ENCODE measurements at places on chromosomes 1 and 21. TPM values are rescaled to one million over a fixed set of nuclear protein-coding genes. Genes with fewer than 3 reads are reported as not detected.

Gene CA6
- total RNA-seq = 4.8 TPM

Gene ATP5PF
- 131 TPM for total RNA-seq

Gene FUBP1
- 222 TPM for total RNA-seq

DNA sequence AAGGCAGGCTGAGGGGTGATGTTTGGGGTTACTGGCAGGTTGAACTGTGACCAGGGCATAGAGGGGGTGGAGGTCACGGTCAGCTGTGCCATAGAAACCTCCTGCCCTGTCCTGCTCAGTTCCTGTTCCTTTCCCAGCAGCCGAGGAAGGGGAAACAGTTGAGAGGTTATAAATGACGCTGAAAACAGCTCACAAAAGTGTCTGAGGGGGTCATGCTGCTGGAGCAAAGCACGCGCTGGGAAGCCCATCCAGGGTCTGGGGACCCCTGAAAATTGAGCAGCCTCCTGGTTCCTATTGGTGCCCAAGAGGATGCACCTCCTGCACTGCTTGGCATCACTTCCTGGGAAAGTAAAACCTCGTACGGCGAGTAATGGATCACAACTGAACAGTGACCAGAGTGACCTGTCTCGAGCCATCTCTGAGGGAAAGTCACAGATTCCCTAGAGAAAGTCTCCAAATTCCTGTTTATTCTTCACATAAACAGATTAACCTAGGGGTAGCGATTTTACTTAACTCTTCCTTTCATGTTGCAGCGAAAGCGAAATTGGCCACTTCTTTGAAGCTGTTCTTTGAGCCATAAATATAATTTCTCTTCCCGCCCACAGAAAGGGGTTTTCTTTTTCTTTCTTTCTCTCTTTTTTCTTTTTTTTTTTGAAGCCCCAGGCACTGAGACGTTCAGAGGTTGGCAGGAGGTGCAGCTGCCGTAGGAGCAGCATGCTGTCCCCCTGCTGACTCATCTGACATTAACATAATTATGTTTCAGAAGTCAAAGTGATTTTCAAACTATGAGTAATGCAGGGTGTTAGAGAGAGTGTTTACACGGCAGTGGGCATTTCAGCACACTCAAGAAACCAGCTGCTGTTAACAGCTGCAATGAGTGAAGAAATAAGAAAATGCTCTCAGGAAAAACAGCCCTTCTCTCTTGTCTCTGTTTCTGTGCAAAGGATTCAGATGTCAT lies 41.8 kb upstream of the ATF3 start:
- H3K27ac ChIP-seq = peak overlapping the region; percentile 94
- peaks cover 27% of the 10 kb centered on the region for H3K4me1 ChIP-seq
- peak overlapping the region; percentile 83 for H3K4me3 ChIP-seq
- peaks cover 23% of the 10 kb centered on the region for H3K27me3 ChIP-seq
- peaks cover 1% of the 10 kb centered on the region for H3K36me3 ChIP-seq

DNA sequence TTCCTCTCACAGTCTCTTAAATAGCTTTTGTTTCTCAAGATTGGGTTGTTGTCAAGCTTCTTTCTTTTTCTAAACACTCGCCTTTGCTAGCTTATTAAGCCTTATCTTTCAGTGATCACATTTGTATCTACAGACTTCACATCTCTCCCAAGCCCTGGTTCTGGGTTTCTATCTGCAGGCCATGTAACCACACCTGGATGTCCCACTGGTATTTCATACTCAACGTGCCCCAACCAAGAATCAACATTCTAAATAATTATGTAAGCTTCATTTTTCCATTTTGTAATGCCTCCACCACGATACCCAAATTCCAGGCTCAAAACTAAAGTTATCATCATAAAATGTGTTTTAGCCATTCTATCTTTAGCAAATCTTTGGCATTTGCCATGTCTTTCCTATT lies 372.2 kb downstream of the USH2A start:
- no peak overlapping the region for H3K27ac ChIP-seq
- H3K36me3 ChIP-seq = no peaks in the 10 kb centered on the region

- no peak overlapping the region for H3K4me3 ChIP-seq
- H3K36me3 ChIP-seq = peaks cover 55% of the 10 kb centered on the region
- DNase-seq = no peak
- no peak overlapping the region for H3K27ac ChIP-seq
These were observed 92.2 kb upstream of the TTC39A start for GRCh38 chr1:51422367-51423072.

- H3K27me3 ChIP-seq = no peaks in the 10 kb centered on the region
- H3K27ac ChIP-seq = no peak overlapping the region
- no peak for DNase-seq
- H3K4me1 ChIP-seq = peaks cover 5% of the 10 kb centered on the region
- H3K4me3 ChIP-seq = no peak overlapping the region
- H3K36me3 ChIP-seq = no peaks in the 10 kb centered on the region
These were observed 41.4 kb downstream of the TMCO4 start for GRCh38 chr1:19758227-19758830.

Measured in activated CD8-positive, alpha-beta memory T cell treated with anti-CD3 and anti-CD28 coated beads, Interleukin-2, amount 10 ng/mL, durations not matched to agents 7 days and 5 days (primary cell).